DMS79 (cell line): ENCODE measurements at places on chromosomes 12 and 14.

- no peak for DNase-seq
These were observed 158.0 kb downstream of the PIK3C2G start for GRCh38 chr12:18419311-18419710.

GRCh38 chr12:42639556-42639955, 50.0 kb upstream of the PRICKLE1 start:
- no peak for DNase-seq

DNA sequence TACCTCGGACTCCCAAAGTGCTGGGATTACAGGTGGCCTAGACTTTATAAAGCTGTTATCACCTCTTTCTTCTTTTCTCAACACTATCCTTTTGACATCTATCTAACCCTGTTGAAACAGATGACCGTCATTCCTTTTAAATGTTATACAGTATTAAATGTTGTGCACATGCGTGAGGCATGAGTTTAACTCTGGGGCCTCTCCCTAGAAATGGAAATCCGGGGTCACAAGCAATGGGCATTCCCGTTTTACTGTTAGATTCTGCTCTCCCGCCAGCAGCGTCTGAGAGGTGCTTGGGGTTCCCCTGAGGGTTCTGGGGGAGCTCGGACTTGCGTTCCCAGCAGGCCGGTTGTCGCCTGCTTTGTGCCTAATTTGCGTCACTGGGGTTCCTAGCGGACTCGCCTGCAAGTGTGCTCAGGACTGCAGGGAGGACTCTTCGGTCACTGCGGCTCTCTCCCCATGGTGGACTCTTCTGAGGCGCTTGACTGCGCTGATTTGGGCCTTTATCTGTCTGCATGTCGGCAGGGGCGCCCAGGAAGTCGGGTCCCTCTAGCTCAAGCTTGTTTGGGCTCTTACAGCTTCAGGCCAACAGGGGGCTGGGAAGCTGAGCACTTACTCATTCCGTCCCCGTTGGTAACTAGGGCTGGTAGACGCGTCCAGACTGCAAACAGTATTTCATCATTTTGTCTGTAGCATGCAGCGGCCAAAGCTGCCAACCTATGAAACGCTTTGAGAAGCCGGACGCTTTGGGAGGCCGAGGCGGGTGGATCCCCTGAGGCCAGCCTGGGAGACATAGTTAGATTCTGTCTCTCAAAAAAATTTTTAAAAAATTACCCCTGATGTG, 1.2 kb upstream of the RAN start:
- no peak for DNase-seq

DNA sequence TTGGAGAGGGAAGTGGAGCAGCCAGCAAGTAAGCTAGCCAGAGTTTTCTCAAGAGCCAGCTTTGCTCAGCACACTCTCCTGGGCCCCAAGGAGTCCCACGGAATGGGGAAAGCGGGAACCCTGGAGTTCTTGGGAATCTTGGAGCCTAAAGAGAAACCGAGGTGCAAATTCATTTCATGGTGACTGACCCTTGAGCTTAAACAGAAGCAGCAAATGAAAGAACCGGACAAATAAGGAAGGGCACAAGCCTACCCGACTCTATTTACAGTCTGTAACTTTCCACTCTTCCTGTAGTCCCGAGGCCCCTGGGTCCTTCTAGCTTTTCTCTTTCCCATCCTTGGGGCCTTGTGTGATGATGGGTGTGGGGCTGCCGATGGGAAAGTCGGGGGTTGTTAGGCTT, 18.1 kb upstream of the TIGAR start:
- DNase-seq = no peak

- no peak for DNase-seq
These were observed 85.7 kb downstream of the AKAP6 start for GRCh38 chr14:32414808-32415255.

DNA sequence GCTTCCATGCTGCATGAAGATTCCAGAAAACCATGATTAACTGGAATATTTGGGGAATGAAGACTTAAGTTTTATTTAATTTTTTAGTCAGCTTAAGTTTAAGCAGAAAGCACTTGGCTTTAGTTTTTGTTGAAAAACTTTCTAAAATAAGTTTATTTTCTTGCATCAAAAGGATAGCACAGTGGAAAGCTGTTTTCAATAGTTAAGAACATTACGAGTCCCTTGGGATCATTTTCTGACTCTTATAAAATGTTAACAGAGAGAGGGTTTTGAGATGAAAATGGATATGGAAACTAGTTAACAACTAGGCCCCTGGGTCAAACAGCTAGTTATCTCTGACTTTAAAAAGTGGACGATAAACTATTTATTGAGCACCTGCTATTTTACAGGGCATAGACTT, 181.9 kb upstream of the SLC38A2 start:
- no peak for DNase-seq
